ENCODE measurements at places on chromosomes 2 and 18.

GRCh38 chr2:174338147-174338605 is 3.4 kb downstream of the SP9 start:
- no peak for DNase-seq

DNA sequence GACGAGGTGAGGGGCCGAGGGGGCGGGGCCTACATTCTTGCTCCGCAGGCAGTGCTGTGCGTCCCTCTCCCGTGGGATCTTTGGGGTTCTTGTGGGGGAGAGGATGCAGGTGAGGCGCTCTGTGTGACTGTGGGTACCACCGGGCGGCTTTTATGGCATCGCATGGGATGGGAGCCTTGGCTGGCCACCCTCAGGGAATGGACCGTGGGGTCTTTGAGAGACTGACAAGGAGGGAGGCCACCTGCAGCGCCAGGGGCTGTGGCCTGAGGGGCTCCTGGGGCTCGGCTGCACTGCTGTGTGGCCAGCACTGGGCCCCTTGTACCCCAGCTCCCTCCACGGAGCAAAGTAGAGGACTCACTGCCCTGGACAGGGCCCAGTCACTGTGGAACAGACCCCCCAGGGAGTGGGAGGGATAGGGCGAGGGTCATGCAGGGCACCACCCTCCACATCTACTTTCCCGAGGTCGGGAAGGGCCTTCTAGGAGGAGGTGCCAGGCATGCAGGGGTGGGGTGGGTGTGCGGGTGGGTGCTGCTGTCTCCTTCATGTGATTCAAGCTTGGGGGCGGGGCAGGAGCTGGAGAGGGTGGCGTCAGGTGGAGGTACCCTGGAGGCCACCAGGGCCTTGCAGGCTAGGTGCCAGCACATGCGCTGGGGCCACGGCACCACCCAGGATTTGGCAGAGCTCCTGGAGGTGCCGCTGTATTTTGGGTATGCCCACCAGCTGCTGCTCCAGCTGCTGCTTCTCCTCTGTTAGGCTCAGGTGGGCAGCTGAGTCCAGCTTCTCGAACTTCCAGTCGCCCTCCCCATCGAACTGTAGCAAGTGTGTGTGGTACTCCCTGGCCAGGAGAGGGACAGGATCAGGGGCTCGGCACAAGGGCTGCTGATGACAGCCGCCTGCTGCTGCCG is 1072.4 kb downstream of the RPIA start:
- DNase-seq: no peak

- no peak for DNase-seq
Observed at GRCh38 chr2:229640636-229641035, 73.7 kb downstream of the DNER start.

GRCh38 chr18:45856531-45856930 is 31.1 kb downstream of the SIGLEC15 start:
- DNase-seq: no peak

- no peak for DNase-seq
Observed at GRCh38 chr2:209970271-209970670, 32.2 kb upstream of the RPE start.
